Ammon's horn (tissue), 1 donor: ENCODE measurements at places on chromosomes 2 and 18.

- no peak for DNase-seq
These were observed 112.6 kb downstream of the GAREM1 start for GRCh38 chr18:32358075-32358474.

- no peak for DNase-seq
These were observed 148.8 kb upstream of the SRD5A2 start for GRCh38 chr2:31729442-31730092.

- no peak for DNase-seq
These were observed 20.9 kb downstream of the DHRS9 start for GRCh38 chr2:169090133-169090820.

DNA sequence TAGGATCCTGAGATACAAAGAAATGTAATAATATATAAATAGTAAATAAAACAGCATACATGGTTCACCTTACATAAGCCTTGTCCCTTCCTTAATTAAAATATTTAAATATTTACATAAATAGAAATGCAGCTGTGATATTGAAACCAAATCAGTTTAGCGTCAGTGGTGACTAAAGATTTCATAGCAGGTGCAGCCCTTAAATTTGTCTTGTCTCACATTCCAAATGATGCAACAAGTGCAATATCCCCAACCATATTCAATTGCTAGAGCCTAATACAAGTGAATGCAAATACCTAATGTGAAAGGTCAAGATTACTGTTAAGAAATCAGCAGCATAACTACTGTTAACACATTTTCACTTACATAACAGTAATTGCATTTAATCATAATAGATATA, 539.5 kb downstream of the NYAP2 start:
- no peak for DNase-seq

GRCh38 chr2:175624785-175625184, 377.3 kb downstream of the LNPK start:
- DNase-seq: no peak

- DNase-seq: no peak
These were observed 256.8 kb downstream of the NEDD4L start for GRCh38 chr18:58300867-58301266.

GRCh38 chr2:149552226-149552625, 35.3 kb downstream of the MMADHC start:
- no peak for DNase-seq
